ENCODE measurements at places on chromosomes 7 and 10. TPM values are rescaled to one million over a fixed set of nuclear protein-coding genes. Genes with fewer than 3 reads are reported as not detected.

DNA sequence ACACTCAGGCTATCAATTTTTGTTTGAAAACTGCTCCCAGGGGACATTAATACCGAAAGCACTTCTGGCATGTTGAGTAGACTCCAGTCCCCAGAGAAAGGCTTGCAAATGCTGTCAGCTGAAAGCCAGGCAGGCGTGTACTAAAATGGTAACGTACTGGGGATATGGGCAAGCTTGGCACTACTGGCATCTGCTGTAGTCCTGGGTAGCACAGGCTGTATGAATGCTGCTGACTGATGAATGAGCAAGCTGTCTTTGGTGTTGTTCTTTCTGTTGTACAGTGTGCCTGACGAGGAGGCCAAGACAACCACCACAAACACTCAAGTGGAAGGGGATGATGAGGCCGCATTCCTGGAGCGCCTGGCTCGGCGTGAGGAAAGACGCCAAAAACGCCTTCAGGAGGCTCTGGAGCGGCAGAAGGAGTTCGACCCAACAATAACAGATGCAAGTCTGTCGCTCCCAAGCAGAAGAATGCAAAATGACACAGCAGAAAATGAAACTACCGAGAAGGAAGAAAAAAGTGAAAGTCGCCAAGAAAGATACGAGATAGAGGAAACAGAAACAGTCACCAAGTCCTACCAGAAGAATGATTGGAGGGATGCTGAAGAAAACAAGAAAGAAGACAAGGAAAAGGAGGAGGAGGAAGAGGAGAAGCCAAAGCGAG lies 53.5 kb upstream of the AGBL3 start:
- DNase-seq = peak; percentile 66

DNA sequence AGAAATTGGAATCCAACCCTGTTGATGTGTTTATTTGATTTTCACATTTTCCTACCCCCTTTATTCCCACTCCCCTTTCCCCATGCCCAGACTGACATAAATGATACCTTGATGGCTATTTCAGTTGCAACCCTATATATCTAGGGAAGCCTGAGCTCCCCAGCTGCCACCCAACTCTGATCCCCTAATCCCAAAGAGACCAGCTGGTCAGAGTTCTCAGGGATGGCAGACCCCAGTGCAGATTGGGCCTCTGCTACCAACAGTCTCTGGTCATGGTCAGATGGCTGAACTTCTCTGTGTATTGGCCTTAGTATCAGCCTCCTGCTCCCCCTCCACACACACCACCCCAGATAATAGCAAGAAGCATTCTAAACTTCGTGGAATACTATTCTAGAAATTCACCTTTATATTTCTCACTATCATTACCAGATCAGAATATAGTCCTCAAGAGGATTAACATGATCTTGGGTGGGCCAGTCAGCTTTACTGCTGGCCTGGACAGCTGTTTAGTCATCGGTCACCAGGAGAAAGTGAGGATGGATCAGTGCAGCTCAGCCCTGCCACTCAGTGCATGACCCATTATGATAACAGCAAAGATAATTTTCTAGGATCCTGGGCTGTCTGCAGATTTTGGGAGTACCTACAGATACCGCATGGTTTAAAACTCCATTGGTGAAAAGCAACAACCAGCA lies 24.5 kb upstream of the BTRC start:
- no peak for DNase-seq

DNA sequence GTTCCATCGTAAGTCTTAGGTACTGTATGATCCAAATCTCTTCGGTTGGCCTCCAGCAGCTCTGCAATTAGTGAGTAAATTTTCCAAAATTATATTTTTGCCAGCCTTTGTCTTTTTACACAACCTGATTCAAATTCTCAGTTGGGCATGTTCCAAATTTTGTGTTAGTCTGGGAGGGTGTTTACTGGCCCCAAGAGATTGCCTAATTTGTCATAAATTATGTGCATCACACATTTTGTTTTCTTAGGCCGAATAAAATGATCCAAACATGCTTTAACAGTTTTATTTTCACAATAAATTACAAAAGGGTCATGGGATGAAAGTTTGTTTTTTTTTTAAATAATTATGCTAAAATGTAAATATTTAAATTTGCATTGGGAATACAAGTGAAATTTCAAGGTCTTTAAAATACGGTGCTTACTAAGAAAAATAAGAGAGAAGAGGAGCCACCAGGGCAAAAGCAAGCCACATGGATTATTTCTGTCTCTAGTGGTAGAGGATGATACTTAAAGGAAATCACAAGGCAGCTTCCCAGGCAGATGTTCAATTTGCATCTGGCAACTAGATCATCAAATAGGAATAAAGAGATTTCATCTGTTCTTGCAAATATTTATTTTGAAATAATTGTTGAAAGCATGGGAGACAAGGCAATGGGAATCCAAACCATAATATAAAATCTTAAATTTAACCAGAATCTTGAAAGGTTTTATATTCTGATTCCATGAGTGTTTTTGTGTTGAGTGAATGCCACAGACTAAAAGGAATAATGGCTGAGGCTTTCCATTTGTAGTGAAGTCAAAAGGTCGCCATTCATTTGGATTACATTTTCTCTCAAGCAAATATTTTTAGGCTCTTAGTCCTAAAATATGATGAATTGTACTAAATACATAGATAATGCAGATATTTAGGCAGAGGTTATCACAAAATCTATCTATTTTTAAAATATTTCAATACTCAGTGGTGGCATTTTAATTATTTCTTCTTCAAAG lies 111.1 kb downstream of the MDFIC start:
- no peak for DNase-seq

- DNase-seq = no peak
Measured at GRCh38 chr7:2261611-2262010, 19.6 kb downstream of the NUDT1 start.

- DNase-seq = no peak
Measured at GRCh38 chr10:62233356-62234076, 35.1 kb downstream of the RTKN2 start.

DNA sequence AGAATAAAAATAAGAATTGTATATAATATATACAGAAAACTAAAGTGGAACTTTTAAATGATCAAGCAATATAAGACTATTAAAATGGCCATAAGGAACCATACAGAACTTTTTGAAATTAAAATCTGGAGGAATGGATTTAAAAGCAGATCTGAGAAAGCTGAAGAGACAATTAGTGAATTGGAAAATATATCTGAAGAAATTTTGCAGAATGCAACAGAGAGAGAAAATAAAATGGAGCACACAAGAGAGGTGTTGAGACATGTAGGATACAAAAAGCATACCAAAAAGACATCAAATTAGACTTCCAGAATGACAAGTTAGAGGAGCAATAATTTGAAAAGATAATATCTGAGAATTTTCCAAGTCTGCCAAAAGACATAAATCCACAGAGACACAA lies 169.6 kb downstream of the VTI1A start:
- no peak for DNase-seq

DNA sequence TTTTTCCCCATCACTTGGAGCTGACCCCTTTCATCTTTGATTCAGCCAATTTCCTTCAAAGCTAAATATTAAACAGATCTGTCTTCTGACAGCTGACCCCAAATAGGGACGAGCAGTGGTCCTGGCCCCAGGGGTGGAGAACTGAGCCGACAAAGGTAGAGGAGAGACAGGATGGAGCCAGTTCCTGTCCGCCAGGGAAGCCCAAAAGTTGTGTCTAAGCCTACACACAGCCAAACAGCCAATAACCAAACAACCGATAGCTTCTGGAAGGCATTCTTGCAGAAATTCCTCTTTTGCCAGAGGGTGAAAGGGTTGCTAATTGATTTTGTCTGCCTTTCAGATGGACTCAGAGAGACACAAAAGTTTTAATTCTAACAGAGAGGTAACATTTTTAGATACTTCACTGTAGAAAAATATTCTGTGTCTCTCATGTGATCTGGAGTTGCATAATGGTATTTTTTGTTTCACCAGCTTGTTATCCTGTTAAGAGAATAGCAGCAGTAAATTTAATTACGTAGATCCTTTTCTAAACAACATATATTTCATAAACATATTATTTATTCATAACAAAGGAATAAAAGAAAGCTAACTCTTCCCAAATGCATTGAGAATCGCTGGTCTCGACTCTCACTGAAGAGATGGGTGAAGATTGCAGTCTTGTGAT lies 161.7 kb upstream of the LYZL1 start:
- no peak for DNase-seq

GRCh38 chr7:123398921-123399320 lies 135.5 kb downstream of the IQUB start:
- no peak for DNase-seq

DNA sequence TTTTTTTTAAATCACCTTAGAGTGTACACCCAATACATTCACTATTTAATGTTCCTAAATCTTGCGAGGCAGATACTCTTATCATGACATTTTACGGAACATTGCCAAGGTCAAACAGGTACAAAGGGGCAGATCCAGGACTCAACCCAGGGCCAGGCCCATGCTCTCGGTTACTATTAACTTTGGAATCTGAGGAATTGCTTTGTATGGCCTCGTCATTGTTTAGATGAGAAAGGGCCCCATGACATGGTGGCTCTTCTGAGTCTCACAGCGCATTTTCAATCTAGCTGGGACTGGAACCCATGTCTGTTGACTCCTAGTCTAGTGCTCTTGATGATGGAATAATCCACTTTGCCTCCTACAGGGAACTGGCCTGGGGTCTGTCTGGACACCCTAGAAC lies 59.1 kb downstream of the GATA3 start:
- DNase-seq = no peak

GRCh38 chr10:7008645-7009044 lies 402.2 kb downstream of the SFMBT2 start:
- no peak for DNase-seq

- DNase-seq = no peak
Measured at GRCh38 chr10:44240584-44241205, 144.2 kb downstream of the CXCL12 start.

DNA sequence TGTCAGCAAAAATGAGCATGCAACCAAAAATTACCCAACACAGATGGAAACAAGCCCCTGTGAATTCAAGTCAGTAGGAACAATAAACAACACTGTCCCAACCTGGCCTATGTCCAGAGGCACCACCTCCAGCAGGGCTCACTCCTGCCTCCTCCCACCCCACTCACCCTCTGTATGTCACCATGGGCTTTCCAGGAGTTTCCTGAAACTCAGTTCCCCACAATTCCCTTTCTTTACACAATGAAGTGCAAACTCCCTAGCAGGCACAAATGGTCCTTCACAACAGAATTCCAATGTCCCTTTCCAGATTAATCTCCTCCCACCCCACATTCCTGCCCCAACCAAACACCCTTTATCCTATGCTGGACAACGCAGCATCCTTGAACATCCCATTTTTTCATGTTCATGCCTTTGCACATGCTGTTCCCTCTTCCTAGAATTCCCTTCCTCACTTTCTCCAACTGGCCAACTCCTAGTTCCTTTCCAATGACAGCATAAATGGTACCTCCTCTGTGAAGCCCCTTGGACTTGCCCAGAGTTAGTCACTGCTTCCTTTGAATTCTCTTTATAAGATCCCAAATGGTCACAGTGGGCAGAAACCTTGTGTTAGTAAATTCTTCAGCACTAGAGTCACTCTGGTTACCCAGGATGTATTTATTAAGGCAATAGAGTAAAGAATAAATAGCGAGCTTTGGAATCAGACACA lies 157.5 kb downstream of the SLIT1 start:
- no peak for DNase-seq

- no peak for DNase-seq
Measured at GRCh38 chr10:114691442-114691941, 33.4 kb upstream of the ABLIM1 start.

DNA sequence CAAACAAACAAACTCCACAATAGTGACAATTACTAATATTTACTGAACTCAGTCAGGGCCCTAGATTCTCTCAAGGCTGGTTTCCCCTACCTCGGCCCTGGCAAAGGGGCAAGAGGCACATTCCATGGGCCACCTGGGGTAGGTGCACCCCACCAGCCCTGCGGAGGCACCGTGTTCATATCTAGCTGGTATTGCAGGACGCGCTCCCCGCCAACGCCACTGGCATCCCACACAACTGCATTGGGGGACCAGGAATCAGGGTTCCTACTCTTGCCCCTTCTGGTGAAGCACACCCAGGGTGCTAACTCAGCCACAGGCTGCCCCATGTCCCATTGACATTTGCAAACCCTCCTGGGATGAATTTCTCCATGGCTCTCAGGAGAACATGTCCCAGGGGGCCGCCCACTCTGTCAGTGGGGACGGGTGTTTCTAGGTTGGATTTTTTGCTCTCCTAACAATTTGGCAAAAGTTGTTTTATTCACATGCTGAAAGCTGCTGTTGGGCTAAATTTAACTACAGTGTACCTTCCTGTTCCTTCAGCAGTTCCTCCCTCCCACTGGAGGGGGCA lies 76.7 kb downstream of the ZRANB1 start:
- peak; percentile 35 for DNase-seq

GRCh38 chr7:1059200-1060091 lies 15.1 kb downstream of the GPR146 start:
- peak; percentile 60 for DNase-seq

DNA sequence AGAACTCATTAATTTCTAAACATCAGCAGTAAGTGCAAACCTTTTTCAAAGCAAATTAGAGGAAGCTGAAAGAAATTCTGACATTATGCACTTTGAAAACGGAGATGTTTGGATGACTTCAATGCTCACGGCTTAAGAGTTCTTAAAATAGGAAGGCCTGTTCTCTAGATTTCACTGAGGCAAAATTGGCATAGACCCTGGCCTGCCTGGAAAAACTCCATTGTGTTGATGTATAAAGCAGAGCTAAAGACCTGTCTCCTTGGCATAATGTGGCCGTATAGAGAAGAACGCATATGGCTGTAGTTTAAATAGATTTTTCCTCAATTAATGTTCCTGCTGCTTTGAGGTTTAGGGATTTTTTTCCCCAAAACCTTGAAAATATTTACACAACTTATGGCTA lies 24.5 kb upstream of the AGMO start:
- DNase-seq = no peak

DNA sequence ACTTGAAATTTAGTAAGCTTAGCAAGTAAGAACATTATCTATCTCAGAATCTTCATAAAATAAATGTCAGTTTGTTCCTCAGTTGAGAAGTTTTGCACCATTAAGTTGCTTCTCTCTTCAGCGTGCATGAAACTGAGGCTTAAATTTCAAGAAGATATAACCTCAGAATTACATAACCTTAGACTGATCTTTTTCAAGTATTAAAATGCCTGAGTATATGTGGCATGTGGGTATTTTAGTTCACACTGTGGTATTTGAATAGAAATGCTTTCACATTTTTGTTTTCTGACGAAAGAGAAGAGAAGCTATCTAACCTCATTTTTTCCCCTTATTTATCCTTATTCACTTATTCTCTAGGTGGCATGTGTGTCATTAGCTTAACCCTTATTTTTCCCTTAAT lies 104.1 kb downstream of the PHF14 start:
- no peak for DNase-seq

- DNase-seq = peak; percentile 39
Measured at GRCh38 chr7:921581-922333, 32.7 kb downstream of the ADAP1 start.

- no peak for DNase-seq
Measured at GRCh38 chr7:144130730-144131129, 7.8 kb downstream of the OR2A14 start.

Gene NUDT13
- 4.1 TPM for total RNA-seq

Gene CABCOCO1
- not detected for total RNA-seq

Gene VSTM4
- total RNA-seq = 22.4 TPM

Gene TMEM229A
- total RNA-seq = not detected

Gene ADAM22
- total RNA-seq = 1.3 TPM

Gene SPDYE18
- 0.22 TPM for total RNA-seq

Gene GIMAP1
- total RNA-seq = 5.6 TPM

Gene LIPJ
- total RNA-seq = not detected

Data from Right ventricle myocardium superior (tissue), 1 donor.